CD8-positive, alpha-beta memory T cell (primary cell): ENCODE measurements at places on chromosomes 13 and 19. TPM values are rescaled to one million over a fixed set of nuclear protein-coding genes. Genes with fewer than 3 reads are reported as not detected.

- H3K27me3 ChIP-seq: no peaks in the 10 kb centered on the region
- no peak for DNase-seq
- H3K27ac ChIP-seq: no peak overlapping the region
These were observed 7.0 kb upstream of the WBP4 start for GRCh38 chr13:41054212-41054877.

GRCh38 chr13:71838842-71839241, 28.2 kb downstream of the DACH1 start:
- DNase-seq: no peak
- H3K27ac ChIP-seq: no peak overlapping the region
- H3K4me3 ChIP-seq: no peak overlapping the region
- H3K36me3 ChIP-seq: no peaks in the 10 kb centered on the region

DNA sequence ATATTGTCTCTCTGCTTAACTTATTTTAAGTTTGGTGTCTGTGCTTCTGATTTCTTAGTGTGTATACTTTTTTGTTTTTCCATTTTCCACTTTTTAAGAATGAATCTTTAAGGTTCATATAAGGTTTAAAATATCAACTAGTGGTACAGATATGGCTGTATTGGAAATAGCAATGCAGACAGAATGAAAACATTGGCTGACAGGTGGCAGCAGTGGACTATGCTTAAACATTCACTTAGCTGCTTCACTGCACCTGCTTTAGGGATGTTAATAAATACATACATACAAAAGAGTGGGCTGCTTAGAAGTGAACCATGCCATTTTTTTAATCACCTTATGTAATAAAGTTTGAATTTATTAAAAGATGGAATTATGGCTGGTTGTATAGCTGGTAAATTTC, 27.3 kb downstream of the TM9SF2 start:
- DNase-seq: peak; percentile 29
- H3K27ac ChIP-seq: no peak overlapping the region

GRCh38 chr13:47005756-47006414, 109.0 kb upstream of the HTR2A start:
- H3K4me1 ChIP-seq: no peaks in the 10 kb centered on the region
- no peak for DNase-seq
- H3K4me3 ChIP-seq: no peak overlapping the region
- no peak overlapping the region for H3K27ac ChIP-seq
- H3K27me3 ChIP-seq: no peaks in the 10 kb centered on the region

GRCh38 chr13:52665325-52665724, 12.7 kb downstream of the SUGT1 start:
- no peak for DNase-seq
- no peak overlapping the region for H3K4me3 ChIP-seq
- no peaks in the 10 kb centered on the region for H3K4me1 ChIP-seq
- H3K36me3 ChIP-seq: peaks cover 25% of the 10 kb centered on the region
- H3K27me3 ChIP-seq: no peaks in the 10 kb centered on the region
- no peak overlapping the region for H3K27ac ChIP-seq

DNA sequence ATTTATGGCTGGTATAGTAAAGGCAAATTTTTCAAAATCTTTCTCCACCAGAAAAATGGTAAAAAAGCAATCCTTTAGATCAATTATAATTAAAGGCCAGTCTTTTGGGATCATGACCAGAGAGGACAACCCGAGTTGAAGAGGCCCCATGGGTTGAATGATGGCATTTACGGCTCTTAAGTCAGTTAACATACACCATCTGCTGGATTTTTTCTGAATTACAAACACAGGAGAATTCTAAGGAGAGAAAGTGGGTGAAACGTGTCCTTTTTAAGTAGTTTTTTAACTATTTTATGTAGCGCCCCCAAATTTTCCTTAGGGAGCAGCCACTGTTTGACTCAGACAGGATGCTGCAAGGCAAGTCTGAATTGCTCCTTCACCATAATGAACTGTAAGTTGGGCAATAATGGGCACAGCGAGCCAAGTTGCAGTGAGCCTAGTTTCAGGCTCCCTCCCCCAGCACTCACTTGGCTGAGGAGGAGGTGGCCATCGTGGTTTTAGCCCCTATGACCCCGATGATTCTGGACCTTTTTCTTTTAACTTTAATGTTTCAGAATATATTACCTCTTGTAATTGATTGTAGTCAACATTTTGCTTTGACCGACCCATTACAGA, 13.6 kb upstream of the ZNF611 start:
- DNase-seq: no peak
- no peaks in the 10 kb centered on the region for H3K4me1 ChIP-seq
- H3K36me3 ChIP-seq: no peaks in the 10 kb centered on the region
- H3K27me3 ChIP-seq: no peaks in the 10 kb centered on the region
- H3K4me3 ChIP-seq: no peak overlapping the region
- H3K27ac ChIP-seq: no peak overlapping the region

DNA sequence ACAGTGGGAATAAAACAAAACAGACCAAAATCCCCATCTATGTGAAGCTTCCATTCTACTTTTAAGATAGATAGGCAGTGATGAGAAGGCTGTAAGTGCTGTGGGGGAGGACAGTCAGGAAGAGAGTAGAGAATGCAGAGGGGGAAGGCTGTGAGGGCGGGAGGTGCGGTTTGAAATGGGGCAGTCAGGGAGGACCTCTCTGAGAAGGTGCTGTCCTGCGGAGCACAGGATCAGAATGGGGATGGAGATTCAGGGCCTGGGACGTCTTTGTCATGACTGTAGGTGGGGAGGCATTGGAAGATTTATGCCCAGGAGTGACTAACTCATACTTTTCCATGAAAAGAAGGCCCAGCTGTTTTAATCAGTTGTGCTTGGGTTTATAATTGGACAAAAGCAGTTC, 3.9 kb upstream of the GPR183 start:
- H3K36me3 ChIP-seq: no peaks in the 10 kb centered on the region
- H3K4me1 ChIP-seq: peaks cover 83% of the 10 kb centered on the region
- H3K27me3 ChIP-seq: no peaks in the 10 kb centered on the region
- H3K4me3 ChIP-seq: no peak overlapping the region
- DNase-seq: no peak

DNA sequence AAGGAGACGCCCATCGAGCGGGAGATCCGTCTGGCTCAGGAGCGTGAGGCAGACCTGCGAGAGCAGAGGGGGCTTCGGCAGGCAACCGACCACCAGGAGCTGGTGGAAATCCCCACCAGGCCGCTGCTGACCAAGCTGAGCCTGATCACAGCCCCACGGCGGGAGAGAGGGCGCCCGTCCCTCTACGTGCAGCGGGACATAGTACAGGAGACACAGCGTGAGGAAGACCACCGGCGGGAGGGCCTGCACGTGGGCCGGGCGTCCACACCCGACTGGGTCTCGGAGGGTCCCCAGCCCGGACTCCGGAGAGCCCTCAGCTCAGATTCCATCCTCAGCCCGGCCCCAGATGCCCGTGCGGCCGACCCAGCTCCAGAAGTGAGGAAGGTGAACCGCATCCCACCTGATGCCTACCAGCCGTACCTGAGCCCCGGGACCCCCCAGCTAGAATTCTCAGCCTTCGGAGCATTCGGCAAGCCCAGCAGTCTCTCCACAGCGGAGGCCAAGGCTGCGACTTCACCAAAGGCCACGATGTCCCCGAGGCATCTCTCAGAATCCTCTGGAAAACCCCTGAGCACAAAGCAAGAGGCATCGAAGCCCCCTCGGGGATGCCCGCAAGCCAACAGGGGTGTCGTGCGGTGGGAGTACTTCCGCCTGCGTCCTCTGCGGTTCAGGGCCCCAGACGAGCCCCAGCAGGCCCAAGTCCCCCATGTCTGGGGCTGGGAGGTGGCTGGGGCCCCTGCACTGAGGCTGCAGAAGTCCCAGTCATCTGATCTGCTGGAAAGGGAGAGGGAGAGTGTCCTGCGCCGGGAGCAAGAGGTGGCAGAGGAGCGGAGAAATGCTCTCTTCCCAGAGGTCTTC, 7.1 kb downstream of the MISP start:
- no peaks in the 10 kb centered on the region for H3K27me3 ChIP-seq
- no peak overlapping the region for H3K4me3 ChIP-seq
- H3K27ac ChIP-seq: no peak overlapping the region
- no peak for DNase-seq
- H3K36me3 ChIP-seq: no peaks in the 10 kb centered on the region
- no peaks in the 10 kb centered on the region for H3K4me1 ChIP-seq

- peaks cover 4% of the 10 kb centered on the region for H3K36me3 ChIP-seq
- peaks cover 16% of the 10 kb centered on the region for H3K4me1 ChIP-seq
- no peaks in the 10 kb centered on the region for H3K27me3 ChIP-seq
- H3K4me3 ChIP-seq: peak overlapping the region; percentile 23
- H3K27ac ChIP-seq: peak overlapping the region; percentile 25
- DNase-seq: peak; percentile 54
These were observed 39.5 kb downstream of the DHRS12 start for GRCh38 chr13:51764184-51765141.

DNA sequence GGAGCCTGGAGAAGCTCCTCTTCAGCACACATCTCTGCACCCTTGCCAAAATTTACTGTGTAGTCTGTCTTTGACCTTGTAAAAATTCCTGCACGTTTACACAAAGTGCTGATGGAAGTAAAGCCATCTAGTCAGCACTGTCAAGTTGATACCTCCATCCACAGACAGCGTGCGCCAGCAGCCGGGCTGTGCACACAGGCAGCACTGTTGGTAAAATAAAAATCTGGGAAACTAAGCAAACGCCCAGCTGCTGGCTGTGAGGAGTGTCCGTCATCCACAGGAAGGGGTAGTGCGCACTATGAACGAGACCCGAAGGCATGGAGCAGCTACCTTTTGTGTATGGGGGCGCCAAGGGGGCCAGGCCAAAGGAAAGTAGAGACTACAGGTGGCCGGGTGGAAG, 17.4 kb upstream of the SIGLEC11 start:
- H3K27me3 ChIP-seq: no peaks in the 10 kb centered on the region
- no peak overlapping the region for H3K27ac ChIP-seq
- H3K4me3 ChIP-seq: no peak overlapping the region
- peaks cover 8% of the 10 kb centered on the region for H3K36me3 ChIP-seq

GRCh38 chr13:100125946-100126345, 37.1 kb downstream of the PCCA start:
- H3K27ac ChIP-seq: no peak overlapping the region
- H3K36me3 ChIP-seq: no peaks in the 10 kb centered on the region
- no peak overlapping the region for H3K4me3 ChIP-seq
- DNase-seq: no peak
- no peaks in the 10 kb centered on the region for H3K4me1 ChIP-seq
- no peaks in the 10 kb centered on the region for H3K27me3 ChIP-seq

DNA sequence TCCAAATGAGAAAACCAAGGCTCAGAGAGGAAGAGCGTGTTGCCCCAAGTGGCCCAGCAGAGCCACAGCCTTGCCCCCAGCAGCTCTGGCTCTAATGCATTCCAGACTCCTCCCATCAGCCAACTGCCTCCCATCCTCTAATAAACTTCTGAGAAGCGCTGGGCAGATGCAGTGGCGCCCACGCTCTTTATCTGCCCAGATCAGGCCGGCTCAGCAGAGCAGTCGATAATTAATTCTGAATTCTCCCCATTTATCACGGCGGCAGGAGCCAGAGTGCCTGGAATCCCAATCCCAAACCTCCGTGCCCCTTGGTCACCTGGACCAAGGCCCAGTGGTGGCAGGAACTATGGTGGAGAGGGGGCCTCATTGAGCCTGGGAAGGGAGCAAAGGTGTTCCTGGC, 13.9 kb downstream of the TINCR start:
- H3K4me3 ChIP-seq: no peak overlapping the region
- no peaks in the 10 kb centered on the region for H3K4me1 ChIP-seq
- DNase-seq: no peak

- H3K36me3 ChIP-seq: no peaks in the 10 kb centered on the region
- H3K27ac ChIP-seq: no peak overlapping the region
- H3K4me3 ChIP-seq: no peak overlapping the region
- no peaks in the 10 kb centered on the region for H3K4me1 ChIP-seq
These were observed 418.4 kb downstream of the EFNB2 start for GRCh38 chr13:106117035-106117434.

GRCh38 chr13:84940167-84940566, 859.1 kb downstream of the SLITRK6 start:
- H3K27me3 ChIP-seq: no peaks in the 10 kb centered on the region
- no peaks in the 10 kb centered on the region for H3K4me1 ChIP-seq
- H3K4me3 ChIP-seq: no peak overlapping the region
- H3K27ac ChIP-seq: no peak overlapping the region

DNA sequence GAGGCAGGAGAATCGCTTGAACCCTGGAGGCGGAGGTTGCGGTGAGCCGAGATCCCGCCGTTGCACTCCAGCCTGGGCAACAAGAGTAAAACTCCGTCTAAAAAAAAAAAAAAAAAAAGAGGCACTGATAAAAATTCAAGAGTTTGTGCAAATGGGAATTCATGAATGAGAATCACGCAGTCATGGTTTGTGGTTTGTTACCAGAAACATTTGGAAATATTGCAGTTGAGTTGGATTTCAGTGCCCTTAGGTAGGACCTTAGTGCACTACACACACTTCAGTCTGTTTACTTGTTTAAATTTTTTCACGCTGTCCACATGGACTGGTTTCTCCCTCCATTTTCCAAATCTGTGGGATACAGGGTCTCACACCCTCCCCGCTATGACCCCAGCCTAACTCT, 28.4 kb downstream of the ZNF844 start:
- no peaks in the 10 kb centered on the region for H3K4me1 ChIP-seq
- no peak for DNase-seq
- H3K36me3 ChIP-seq: no peaks in the 10 kb centered on the region
- H3K27me3 ChIP-seq: no peaks in the 10 kb centered on the region

DNA sequence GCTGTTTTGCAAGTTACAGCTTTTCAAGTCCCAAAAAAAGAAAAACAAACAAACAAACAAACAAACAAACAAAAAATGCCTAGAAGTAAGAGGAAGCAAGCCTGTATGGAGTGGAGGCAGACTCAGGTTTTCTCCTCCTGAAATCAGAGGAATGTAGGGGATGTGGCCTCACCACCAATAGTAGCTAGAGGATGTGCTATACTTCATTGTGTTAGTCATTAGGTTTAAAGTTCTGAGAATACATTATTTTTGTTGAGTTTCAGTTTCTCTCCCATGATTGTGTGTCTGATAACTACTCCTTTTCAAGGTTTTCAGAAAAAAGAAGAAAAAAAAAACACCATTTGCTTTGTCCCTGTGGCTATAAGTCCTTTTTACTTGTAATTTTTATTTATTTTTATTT, 524.5 kb downstream of the GPC6 start:
- H3K27me3 ChIP-seq: no peaks in the 10 kb centered on the region
- no peak overlapping the region for H3K4me3 ChIP-seq
- H3K4me1 ChIP-seq: no peaks in the 10 kb centered on the region
- H3K27ac ChIP-seq: no peak overlapping the region
- no peaks in the 10 kb centered on the region for H3K36me3 ChIP-seq

GRCh38 chr13:31930901-31931522, 100.6 kb upstream of the FRY start:
- no peaks in the 10 kb centered on the region for H3K27me3 ChIP-seq
- no peak overlapping the region for H3K27ac ChIP-seq
- DNase-seq: no peak
- H3K36me3 ChIP-seq: no peaks in the 10 kb centered on the region

ZNF560 gene
- total RNA-seq: not detected

KLK12 gene
- not detected for total RNA-seq

RNF113B gene
- total RNA-seq: not detected

SIGLECL1 gene
- total RNA-seq: not detected

GPATCH1 gene
- 11.5 TPM for total RNA-seq

APOC1 gene
- total RNA-seq: 4.6 TPM

ICAM4 gene
- 0.15 TPM for total RNA-seq

ARHGEF7 gene
- total RNA-seq: 45.9 TPM

KANK3 gene
- total RNA-seq: 1.1 TPM

NDUFA13 gene
- total RNA-seq: 341 TPM

RNF17 gene
- not detected for total RNA-seq

ACP5 gene
- 5.7 TPM for total RNA-seq
